ENCODE measurements at places on chromosomes 12 and 14. TPM values are rescaled to one million over a fixed set of nuclear protein-coding genes. Genes with fewer than 3 reads are reported as not detected.
A peak's percentile ranks its signal among the peaks of the same experiment; 100 is the strongest.

DNA sequence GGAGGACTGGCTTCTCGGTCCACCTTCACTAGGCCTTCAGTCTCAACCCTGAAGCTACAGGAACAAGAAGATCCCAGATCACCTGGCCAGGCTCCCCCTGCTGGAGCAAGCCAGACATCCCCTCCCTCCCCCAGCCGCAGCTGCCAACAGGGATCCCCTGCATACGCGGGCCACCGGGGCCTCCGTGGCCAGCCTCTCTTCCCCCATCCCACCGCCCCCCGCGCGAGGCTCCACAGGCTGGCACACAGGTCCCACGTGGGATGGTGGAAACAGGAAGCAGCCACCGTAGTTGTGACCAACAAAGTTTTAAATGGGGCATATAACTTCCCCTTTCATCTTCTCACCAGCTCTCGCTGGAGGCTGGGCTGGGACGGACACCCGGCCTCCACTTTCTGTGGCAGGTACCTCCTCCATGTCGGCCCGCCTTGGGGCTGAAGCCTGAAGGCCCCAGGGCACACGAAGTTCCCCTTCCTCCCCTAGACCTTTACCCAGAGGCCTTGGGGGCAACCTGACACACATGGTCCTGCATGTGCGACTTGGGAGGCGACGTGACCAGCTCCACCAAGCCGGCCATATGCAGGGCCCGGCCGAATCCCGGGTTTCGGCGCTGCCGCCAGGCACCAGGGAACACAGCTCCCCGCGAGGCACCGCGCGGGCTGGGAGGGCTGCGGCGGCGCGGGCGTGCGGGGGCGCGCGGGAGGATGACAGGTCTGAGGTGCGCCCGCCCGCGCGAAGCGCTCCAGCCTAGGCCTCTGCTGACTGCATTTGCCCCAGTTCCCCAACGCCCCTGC is 44.4 kb upstream of the PNMA1 start:
- peak; percentile 70 for DNase-seq

The C12orf54 gene
- not detected for total RNA-seq

GRCh38 chr14:59564366-59564765 is 12.2 kb downstream of the CCDC175 start:
- no peak for DNase-seq

DNA sequence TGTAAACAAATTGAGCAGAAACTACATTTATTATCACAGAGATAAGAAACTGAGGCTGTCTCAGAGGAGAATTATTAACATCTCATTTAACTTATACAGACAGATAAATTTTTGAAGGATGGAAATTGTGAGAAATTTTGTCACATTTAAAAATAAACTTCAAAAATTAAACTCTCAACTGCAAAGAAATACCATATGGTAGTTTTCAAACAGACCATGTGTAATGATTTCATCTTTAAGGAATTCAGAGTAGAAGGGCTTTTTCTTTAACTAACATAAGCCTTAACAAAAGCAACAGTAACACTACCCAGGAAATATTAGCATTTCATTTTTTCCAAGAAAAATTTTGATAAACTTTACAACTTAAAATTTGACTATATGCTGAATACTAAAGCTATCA is 26.6 kb downstream of the NUP37 start:
- DNase-seq = no peak

The ASCL1 gene
- total RNA-seq = not detected

The HCAR1 gene
- 0.06 TPM for total RNA-seq

The MORN3 gene
- total RNA-seq = 3.9 TPM

The SP1 gene
- 96.6 TPM for total RNA-seq

The TBX5 gene
- total RNA-seq = not detected

The SMCO2 gene
- total RNA-seq = not detected

- DNase-seq = no peak
Observed at GRCh38 chr14:89242652-89243279, 174.3 kb downstream of the FOXN3 start.

- DNase-seq = no peak
Observed at GRCh38 chr14:93744176-93744575, 44.1 kb downstream of the PRIMA1 start.

GRCh38 chr12:52383331-52383730 is 2.1 kb downstream of the KRT84 start:
- DNase-seq = no peak

DNA sequence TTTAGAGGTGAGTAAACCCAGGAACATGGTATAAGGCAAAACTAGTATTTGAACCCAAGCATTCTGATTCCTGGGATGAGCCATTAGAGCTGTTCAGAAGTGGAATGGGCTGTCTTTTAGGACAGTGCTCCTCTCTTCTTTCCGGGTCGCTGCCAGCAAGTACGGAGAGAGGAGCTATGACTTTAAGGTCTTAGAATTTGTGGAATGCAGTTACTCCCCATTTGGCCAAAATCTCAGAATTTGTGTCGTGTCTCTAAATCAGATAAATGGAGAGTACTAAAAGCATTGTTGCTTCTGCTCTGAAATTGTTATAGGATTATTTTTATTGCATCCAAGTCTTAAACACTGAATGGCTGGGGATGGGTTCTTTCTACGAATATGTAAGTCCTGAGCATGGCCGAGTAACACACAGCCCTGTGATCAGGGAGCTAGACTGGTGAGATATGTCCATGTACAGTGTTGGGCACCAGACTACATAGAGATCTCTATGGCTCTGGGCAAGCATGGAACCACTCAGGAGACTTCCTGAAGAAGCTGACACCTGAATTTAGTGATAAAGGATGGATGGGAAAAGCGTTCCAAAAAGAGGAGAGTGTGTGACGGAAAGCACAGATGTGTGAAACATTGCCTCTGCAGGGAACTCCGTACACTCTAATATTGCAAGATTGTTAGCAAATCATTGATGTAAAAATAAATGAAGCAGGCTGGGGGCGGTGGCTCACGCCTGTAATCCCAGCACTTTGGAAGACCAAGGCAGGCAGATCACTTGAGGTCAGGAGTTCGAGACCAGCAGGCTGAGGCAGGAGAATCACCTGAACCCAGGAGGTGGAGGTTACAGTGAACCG is 184.7 kb downstream of the SRGAP1 start:
- DNase-seq = no peak

The IFI27 gene
- 6.1 TPM for total RNA-seq

DNA sequence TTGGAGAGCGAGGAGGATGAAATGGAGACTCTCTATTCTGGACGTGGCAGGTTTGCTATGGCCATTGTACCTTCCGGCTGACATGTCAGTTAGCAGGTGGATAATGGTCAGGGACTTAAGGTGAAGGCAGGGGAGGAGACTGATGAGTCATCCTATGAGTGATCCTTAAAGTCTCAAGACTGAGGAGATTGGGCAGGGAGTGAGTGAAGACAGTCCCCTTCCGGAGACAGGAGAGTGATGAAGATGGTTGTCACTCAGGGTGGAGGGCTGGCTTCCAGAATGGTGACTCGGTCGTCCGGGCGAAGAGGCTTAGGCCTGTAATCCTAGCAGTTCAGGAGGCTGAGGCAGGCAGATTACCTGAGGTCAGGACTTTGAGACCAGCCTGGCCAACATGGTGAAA is 49.8 kb upstream of the CCDC63 start:
- no peak for DNase-seq

DNA sequence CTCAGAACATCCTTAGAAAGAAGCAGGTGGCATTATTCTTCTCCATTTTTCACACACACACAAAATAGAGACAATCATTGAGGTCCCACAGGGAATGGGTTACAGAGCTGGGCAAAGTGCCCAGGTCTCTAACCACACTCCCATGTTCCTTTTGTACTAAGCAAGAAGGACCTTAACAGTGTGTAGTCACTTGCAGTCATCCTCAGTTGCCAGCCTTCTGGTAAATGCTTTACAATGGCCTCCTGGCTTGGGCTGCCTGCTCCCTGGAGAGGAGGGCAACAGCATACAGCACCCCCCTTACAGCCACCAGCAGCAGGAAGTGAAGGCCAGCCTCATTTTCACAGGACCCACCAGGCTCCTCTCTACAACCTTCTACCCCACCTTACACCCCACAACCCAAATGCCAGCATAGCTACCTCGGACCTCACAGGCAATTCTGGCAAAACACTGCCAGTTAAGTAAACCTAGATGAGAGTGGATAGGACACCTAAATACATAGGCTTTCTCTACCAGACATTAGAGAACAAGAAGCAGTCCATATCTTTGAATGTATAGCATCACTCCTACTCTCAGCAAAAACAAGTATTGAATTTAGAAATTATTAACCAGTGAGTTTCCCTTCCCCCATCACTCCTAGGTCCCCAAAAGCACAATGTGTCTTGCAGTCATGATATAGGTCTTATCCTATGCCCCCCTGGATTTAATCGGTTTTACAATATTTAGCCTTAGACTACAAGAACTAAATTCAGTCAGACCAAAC is 88.1 kb downstream of the PPP2R5E start:
- no peak for DNase-seq

DNA sequence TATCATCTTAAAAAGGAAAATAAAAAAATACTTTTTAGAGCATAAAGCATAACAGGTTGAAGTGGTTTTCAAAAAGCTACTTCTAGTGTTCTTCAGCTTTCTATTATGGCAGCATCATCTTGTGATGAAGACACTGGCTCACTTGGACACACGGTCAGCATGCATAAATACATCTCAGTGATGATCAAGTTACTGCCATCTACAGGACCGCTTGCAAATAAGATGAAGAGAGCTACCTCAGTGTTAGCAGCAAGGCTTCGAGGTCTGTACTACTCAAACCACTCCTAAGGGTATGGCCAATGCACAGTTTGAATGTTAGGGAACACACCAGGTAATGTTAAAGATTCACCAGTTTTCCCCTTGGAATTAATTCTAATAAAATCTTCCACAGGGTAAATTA is 58.8 kb downstream of the GALC start:
- no peak for DNase-seq

DNA sequence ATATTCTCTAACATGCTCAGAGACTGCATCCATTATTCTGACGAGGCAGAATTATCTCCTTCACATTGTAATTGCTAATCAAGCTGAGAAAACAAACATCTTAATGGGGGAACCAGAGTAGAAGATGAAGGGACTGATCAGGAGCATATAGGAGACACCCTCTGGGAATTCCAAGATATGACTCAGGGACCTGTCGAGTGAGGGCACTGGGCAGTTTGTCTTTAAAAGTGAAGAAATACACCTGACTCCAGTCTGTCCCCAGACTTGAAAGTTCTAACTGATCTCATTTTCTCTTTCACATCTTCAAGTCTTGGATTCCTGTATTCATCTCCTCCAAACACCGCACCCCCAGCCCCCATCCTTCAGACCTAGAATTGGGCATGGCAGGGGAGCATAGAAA is 226.9 kb upstream of the PLXNC1 start:
- no peak for DNase-seq

GRCh38 chr14:95295600-95296376 is 23.9 kb downstream of the CLMN start:
- DNase-seq = no peak

DNA sequence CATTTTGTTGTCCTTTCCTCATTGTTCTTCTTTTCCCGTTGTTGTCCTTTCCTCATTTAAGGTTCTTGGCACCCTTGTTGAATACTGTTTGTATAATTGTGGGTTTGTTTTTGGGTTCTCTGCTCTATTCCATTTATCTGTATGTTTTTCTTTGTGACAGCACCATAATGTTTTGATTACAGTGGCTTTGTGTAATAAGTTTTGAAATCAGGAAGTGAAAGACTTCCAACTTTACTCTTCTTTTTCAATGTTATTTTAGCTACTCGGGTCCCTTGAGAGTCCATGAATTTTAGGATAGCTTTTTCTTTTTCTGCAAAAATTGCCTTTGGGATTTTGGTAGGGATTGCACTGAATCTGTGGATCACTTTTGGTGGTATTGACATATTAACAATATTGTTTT is 28.1 kb downstream of the ETNK1 start:
- no peak for DNase-seq

DNA sequence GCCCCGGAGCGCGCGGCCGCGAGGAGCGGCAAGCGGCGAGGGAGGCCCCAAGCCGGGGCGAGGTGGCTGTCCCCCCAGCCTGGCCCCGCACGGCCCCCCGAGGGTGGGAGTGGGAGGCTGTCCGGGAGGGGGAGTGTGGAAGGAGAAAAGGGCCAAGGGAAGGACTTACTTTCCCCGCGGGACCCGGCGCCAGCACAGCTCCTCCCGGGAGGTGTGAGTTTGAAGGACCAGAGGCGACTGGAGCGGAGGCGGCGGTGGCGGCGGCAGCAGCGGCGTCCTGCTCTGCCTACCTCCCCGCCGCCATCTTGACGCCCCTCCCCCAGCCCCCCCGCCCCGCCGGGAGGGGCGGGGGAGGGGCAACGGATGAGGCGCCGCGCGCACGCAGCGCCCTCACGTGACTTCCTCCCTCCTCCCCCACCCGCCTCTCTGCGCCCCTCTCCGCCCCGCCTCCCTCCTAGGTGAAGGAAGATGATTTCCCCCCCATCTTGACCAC is at the start of gene SBNO1:
TSS of gene SBNO1 (minus strand) at position 316 of the 493 bp plus-strand sequence. CDS start 14,406 bp downstream, outside the sequence.
- peak; percentile 94 for DNase-seq

DNA sequence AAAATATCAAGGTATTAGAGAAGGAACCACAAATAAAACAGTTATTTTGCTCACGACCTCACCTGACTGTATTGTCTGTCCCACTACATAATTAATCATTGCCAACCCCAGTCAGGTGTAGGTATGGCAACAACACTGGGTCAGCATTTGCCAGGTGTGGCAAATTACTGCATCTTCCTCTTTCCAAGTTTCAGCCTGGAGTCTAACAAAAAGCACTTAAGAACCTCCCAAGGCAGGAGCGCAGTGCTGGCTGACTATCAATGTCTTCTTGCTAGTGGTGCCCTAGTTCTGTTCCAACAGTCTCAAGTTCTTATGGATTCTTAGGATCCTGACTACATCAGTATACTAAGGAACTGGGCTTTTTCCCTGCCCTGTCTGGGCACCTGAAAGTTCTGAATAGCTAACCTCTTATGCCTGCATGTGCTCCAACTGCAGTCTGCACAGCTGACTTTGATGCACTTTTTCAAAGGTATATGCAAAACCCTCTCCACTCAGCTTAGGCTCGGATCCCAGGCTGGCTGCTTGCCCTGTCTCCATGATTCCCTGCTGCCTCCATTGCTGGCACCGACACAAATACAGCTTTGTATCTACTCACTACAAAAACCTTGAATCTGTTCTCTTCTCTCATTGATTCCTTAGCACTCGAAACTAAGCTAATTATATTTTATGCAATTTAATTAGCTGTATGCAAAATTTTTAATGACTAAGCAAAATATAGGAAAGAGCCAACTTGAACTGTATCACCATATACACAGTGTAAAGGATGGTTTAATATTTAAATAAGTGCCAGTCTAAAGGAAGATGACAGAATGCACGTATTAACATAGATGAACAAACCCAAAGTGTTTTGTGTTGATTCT is 113.3 kb downstream of the PRKD1 start:
- no peak for DNase-seq

DNA sequence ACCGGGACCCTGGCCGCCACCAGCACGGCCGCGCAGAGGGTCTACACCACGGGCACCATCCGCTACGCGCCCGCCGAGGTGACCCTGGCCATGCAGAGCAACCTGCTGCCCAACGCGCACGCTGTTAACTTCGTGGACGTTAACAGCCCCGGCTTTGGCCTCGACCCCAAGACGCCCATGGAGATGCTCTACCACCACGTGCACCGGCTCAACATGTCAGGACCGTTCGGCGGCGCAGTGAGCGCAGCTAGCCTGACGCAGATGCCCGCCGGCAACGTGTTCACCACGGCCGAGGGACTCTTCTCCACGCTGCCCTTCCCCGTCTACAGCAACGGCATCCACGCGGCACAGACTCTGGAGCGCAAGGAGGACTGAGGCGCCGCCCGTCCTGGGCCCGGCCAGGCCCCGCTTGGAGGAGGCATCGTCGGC is 150.1 kb downstream of the EGLN3 start:
- DNase-seq = no peak

GRCh38 chr12:58819985-58820384 is 100.3 kb downstream of the LRIG3 start:
- no peak for DNase-seq

The SLC38A4 gene
- total RNA-seq = 0.50 TPM

The MBIP gene
- 17.6 TPM for total RNA-seq

The ALDH6A1 gene
- 15.6 TPM for total RNA-seq

Measured in T-cell (primary cell).